ENCODE measurements at places on chromosomes 3 and 15.
A peak's percentile ranks its signal among the peaks of the same experiment; 100 is the strongest.

DNA sequence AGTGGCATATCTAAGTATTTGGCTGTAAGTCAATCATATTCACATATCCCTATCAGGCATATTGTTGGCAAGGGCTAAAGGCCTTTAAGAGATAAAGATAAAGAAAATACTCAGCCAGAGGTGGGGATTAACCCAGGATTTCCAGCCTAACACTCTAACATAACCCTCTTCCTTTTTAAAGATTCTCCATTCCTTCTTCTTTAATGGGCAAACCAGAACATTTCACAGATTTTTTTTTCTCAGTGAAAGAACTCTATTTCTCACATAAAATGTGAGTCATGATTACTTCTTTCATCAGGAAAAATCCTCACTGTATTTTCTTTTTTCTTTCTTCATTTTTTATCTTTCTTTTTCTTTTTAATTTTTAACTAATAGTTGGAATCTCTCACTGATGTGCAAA, 200.4 kb downstream of the NR1D2 start:
- DNase-seq = no peak

- DNase-seq = no peak
These were observed 251.1 kb upstream of the CMC1 start for GRCh38 chr3:27990324-27990723.

DNA sequence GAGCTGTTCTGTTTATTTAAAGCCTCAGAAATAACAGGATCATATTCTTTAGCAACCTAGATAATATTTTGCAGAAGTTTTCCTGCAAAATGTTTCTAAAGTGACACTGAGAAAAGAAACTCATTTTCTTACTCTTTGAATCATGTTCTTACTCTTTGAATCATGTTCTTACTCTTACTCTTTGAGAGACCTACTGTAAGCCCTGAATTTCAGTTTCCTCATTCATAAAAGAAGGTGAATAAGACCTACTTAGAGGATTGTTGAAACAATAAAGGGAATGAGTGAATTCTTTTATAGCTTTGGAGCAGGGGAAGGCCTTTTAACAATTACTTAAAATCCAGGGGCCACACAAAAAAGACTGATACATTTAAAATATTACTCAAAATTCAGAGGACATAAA, 221.7 kb upstream of the CMC1 start:
- no peak for DNase-seq

- no peak for DNase-seq
These were observed 219.4 kb upstream of the THBS1 start for GRCh38 chr15:39361497-39361896.

- DNase-seq = no peak
These were observed 57.9 kb upstream of the NPAP1 start for GRCh38 chr15:24617646-24618045.

GRCh38 chr3:65669163-65669875, 369.4 kb downstream of the MAGI1 start:
- DNase-seq = no peak

DNA sequence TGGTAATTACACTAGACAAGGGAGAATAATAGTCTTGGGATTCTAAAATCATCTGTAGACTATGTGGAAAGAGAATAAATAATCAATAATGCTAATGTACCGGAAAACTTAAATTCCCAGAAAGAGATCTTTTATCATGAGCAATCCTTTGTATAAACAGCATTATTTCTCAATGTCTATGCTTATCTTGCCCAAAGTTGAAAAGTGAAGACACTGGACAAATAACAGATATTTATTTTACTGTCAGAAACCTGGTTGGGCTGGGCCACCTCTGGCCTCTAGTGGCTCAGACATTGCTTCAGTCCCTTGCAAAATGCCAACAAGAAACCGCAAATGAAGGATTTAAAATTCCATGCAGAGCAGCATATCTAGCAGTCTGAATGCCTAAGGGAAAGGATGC, 409.9 kb downstream of the FHIT start:
- no peak for DNase-seq

GRCh38 chr3:67325231-67325630, 327.1 kb downstream of the KBTBD8 start:
- no peak for DNase-seq

DNA sequence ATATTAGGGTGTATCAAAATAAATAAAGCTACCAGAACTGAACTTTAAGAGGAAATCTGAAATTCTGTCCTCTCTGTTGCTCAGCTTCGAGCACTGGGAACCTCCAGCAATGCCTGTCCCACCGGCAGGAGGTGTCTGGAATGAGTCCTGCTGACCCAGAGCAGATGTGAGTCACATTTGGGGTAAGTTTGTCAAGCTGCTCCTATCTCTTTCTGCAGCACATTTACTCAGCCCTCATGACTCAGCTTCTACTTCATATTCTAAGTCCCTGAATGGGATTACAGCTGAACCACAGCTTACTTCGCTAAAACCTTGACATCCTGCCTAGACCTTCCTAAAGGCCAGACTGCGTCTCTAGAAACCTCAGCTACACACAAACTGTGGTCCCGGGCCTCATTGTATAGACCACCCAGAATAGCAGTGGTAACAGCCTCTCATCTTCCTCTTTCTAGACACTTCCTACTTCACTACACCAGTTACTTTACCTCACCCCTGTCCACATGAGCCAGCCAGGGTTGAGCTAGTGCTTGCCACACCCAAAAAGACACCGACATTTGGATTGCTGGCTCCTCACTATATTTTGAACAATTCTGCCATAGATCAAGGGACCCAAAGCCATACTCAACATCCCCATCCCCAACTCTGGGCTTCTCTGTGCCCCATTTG, 109.6 kb upstream of the TMCO5A start:
- DNase-seq = no peak

GRCh38 chr15:56734013-56734635, 815 bp upstream of the ZNF280D start:
- no peak for DNase-seq

GRCh38 chr3:102866845-102867244, 432.0 kb downstream of the ZPLD1 start:
- no peak for DNase-seq

DNA sequence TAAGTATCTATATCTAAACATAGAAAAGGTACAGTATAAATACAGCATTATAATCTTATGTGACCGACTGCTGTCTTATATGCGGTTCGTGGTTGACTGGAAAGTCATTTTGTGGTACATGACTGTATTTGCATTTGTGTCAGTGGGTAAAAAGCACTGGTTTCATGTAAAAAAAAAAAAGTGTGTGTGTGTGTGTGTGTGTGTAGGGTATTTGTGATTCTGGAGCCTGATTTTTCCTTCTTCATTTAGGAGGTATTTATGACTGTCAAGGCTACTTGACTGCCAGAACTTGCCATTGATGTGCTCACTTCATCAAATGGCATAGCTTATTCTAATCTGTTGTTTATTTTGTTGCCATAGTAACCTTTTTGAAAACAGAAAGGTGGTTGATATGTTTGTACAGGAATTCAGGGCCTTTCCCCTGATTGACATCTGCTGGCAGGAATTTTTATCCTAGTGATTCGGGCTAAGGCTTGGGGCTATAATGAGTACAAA, 63.2 kb downstream of the AKAP13 start:
- no peak for DNase-seq

GRCh38 chr3:71090207-71090606, 493.3 kb downstream of the FOXP1 start:
- DNase-seq = no peak

GRCh38 chr3:150107429-150108175, 136.9 kb upstream of the PFN2 start:
- DNase-seq = no peak

DNA sequence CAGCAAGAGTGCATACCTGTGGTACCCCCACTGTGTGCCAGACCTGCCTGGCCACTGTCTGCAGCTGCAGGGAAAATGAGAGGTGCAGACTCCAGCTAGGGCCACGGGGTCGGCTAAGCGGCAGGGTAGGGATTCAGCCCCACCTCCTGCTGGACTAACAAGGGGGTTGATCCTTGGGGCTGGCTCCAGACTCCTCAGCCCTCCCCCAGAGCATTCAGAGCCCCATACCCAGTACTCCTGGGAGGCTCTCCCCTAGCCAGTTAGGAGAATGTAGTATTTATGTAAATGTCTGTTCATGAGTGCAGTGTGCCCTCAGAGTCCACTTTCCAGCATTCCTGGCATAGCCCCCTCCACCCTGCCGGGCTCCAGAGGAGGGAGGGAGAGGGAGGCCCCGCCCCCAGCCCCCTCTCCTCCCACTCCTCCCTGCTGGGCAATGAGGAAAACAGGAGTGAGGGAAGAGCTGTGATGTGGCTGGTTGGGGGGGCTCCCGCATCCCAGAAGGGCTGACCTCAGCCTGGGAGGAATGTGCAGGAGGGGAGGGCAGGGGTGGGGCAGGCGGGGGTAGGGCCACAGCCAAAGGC, 4.5 kb upstream of the SEMA3B start:
- no peak for DNase-seq

DNA sequence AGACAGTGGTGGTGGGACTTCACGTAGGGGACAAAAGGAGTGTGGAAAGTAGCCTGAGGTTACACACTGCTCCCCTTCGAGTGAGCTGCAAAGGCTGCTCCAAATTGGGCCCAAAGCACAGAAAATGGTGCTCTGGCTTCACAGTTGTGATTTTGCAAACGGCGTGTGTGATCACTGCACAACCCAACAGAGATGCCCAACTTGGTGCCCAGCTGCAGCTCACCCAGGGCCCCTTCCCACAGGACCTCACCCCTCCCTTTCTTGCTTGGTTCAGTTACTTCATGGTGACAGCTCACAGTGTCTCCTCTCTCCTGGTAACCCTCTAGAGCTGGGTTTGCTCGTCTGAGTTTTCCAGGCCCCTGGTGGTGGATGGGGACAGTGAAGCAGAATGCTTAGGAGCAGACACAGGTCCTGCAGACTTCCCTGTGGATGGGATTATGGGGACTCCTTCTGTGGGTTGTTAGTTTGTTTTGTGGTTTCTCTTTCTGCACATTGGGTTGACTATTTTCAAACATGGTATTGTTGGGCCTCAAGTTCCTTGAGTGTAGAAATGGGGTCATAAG, 98.3 kb downstream of the TOP2B start:
- no peak for DNase-seq

GRCh38 chr3:108488631-108489030, 21.8 kb downstream of the MYH15 start:
- DNase-seq = no peak

- no peak for DNase-seq
These were observed 575 bp upstream of the PCYT1A start for GRCh38 chr3:196288141-196288460.

- no peak for DNase-seq
These were observed 34.5 kb downstream of the P3H2 start for GRCh38 chr3:190086191-190086590.

GRCh38 chr3:25631989-25632388, 32.7 kb downstream of the TOP2B start:
- no peak for DNase-seq

- DNase-seq = peak; percentile 48
These were observed 519.7 kb downstream of the FOXP1 start for GRCh38 chr3:71063773-71064290.

- DNase-seq = no peak
These were observed 40.4 kb downstream of the SRP14 start for GRCh38 chr15:39998511-39999077.

GRCh38 chr3:123808812-123809211, 75.3 kb downstream of the MYLK start:
- no peak for DNase-seq

Data from activated CD4-positive, alpha-beta T cell treated with anti-CD3 and anti-CD28 coated beads for 1 hour (primary cell).